ENCODE measurements at places on chromosomes 3 and 15.

DNA sequence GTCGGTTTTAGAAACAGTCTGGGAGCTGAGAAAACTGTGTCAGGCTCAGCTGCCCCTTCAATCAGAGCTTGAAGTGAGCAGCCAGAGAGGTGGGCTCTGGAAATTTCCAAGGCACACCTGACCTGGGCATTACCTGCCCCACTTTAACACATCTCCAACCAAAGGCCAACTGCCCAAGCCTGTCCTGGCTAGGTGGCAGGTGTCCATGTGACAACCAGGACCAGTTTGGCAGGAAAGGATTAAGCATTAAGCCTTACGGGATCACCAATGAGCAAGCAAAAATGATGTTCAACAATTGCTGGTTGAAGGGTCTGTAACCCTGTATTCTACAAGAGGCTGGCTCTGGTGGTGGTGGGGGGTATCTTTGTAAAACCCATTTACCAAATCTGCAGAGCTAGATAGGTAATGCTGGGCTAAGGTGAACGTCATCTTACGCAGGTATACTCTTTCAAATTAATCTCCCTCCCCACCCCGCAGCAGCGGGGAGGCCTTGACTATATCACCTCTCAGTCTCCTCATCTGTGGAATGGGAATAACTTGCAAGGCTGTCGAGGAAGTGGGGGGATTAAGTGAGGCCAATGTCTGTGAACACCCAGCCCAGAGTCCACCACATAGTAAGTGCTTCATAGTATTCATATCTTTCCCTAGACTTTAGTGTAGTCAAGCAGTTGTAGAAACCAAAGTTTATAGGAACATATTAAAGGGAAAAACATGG, 183.2 kb downstream of the MEGF11 start:
- no peak for DNase-seq

- no peak for DNase-seq
Observed at GRCh38 chr3:73383470-73384049, 241.2 kb downstream of the PDZRN3 start.

GRCh38 chr3:187994221-187995042, 159.5 kb upstream of the LPP start:
- DNase-seq: peak; percentile 68

DNA sequence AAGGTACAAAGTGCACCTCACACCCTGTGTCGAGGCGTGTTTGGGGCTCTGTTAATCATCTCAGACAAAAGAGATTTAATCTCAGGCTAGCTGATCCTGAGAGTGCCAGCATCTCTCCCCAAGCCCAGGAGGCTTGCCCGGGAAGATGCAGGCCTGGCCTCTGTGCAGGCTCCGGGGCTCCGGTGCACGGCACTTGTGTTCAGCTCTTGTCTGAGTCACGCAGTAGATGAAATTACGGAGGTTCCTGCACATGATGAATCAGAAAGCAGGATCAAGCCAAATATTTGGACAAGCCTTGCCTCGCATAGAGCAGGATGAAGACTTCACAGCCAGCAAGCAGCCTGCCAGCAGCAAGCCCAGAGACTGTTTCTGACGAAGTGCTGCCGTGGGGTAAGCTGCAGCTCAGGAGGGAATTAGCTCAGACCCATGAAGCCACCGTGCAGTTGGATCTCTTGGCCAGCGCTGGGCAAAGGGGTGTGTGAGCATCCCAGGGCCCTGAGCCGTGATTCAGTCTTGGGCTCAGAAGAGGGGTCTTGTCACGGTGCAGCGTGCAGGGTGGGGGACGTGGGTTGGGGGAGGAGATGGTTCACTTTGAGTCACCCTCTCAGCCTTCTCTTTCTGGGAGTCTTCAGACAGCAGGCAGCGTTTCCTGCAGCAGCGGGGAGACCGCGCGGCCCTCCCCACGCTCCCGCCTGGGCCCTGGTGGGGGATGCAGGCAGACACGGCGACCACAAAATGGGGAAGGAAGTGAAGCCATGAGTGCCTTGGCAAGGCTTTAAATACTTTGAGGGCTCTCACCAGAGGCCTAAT, 89.2 kb upstream of the MEF2A start:
- peak; percentile 33 for DNase-seq
